ENCODE measurements at places on chromosomes 12 and 14. TPM values are rescaled to one million over a fixed set of nuclear protein-coding genes. Genes with fewer than 3 reads are reported as not detected.

- DNase-seq, result no peak
Measured at GRCh38 chr14:36513012-36513420, 7.0 kb downstream of the NKX2-1 start.

GRCh38 chr14:104694991-104695659, 5.7 kb downstream of the INF2 start:
- no peak for DNase-seq

DNA sequence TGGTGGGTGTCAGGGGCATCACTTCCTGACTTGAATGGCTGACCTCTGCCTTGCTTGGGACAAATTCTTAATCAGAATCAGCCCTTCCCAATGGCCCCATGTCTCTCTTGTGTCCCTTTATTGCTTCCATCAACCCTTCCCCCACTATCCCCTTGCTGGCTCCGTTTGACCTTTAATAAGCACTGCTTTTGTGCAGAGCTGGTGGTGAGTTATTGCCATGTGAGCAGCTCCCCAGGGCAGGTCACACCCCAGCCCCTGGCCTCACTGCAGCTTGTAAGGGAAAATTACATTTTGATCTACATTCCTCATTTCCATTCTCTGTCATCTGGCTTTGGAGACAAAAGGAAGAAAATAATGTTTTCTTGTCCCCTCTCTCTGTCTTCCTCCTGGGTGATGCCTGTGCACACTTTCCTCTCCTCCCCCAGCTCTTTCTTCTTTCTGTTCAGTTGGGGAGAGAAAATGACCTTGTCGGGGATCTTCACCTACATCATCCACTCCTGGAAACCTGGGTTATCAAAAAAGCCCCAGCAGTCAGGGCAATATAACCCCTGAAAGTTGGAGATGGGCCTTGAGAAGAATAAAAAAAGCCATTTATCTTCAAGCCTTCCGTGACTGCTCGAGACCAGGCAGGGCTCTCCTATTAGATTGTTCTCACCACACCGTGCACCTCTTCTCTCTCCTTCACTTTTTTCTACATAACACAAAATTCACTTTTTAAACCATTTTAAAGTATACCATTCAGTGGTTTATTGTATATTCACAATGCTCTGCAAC, 100.4 kb upstream of the SRRM4 start:
- no peak for DNase-seq

Gene TEX52
- total RNA-seq, result not detected

GRCh38 chr14:99686557-99687283, 2.6 kb downstream of the CYP46A1 start:
- no peak for DNase-seq

- no peak for DNase-seq
Measured at GRCh38 chr14:96958057-96958456, 160.9 kb downstream of the VRK1 start.

Gene DEPDC4
- total RNA-seq, result 4.3 TPM

GRCh38 chr14:28243600-28243999, 523.0 kb upstream of the FOXG1 start:
- no peak for DNase-seq

DNA sequence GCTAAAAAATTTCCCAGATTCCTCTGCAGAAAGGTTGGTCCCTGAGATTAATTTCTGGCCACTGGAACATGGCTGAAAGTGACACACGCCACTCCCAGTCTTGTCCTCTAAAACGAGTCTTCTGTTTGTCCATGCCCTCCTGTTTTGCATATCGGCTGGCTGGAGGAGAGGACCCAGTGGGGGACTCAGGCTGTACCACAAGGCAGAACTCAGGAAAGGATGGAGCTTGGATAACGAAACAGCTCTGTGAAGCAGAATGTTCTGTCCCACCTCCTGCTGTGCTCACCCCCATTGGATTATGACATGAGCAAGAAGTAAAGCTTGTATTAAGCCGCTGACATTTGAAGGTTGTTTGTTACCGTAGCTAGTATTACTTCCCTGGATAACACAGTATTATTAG, 856.2 kb downstream of the BCL11B start:
- no peak for DNase-seq

DNA sequence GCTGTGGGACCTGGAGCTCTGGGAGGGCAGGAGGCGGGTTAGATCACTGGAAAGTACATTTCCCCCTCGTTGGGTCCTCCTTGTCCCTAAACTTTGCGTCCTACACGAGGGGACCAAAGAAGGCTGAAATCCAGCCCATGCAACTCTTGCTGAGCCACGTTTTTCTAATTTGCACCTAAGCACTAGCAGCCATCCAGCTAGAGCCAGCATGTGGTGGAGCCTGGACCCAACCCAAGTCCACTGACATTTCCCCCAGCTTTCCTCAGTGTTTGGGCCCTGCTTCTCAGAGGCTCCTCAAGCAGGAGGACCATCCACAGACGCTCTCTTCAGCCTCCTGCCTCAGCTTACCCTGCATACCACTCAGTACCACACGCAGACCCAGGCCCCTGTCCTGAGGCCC, 49.7 kb downstream of the TSPAN11 start:
- DNase-seq, result no peak

DNA sequence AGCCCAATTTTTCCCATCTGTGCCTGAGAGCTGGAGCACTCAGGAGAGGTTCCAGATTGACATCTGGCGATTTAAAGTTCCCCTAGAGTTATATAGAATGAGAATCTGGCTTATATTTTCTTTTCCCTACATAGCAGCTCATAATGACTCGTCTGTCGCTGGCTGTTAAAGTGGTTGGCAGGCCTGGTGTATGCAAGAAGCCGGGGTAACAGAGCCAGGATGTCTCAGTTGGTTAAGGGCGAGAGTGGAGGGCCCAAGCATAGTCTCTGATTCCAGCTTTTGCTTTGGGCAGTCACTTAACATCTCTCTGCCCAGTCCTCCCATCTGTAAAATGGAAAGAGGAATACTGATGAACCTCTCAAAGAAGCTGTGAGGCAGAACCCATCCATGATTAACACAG, 751.6 kb downstream of the NOVA1 start:
- DNase-seq, result no peak

GRCh38 chr14:53338192-53338591, 185.1 kb upstream of the DDHD1 start:
- DNase-seq, result no peak

Gene RDH11
- total RNA-seq, result 103 TPM

Gene MYO1H
- 0.51 TPM for total RNA-seq

Gene OR4K15
- not detected for total RNA-seq

Gene CEP170B
- 49.3 TPM for total RNA-seq

- no peak for DNase-seq
Measured at GRCh38 chr14:81766321-81766915, 232.8 kb upstream of the SEL1L start.

Gene GPRC5D
- total RNA-seq, result not detected

DNA sequence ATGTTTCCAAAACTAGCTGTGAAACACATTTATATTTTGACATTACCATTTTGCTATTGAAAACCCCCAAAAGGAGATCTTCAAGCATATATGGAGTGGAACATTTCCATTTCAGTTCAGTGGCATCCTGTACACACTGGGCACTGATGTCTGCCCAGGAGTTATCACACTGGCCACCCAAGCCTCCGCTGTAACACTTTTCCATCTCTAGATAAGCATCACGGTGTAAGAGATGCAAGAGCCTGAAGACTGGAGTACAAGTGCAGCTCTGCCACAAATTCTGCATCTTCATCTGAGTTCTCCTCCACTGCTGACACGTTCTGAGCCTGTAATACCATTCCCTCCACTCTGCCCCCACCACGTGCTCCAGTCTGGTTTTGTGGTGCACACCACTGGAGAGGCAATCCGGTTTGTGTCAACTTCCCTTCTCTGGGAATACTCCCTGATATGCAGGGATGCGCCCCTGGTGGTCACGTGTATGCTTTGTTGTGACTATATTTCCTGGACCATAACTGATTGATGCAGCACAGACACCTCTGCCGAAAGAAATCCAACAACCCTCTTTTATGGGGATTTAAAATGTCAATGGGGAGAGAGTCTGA, 12.7 kb downstream of the SPTLC2 start:
- DNase-seq, result no peak

GRCh38 chr12:52415870-52416750, 10.0 kb upstream of the KRT82 start:
- DNase-seq, result no peak

- no peak for DNase-seq
Measured at GRCh38 chr12:53806721-53807120, 54.9 kb upstream of the CISTR start.

GRCh38 chr12:27185234-27186021, 58.7 kb upstream of the STK38L start:
- no peak for DNase-seq

Gene TSPAN9
- total RNA-seq, result 30.9 TPM

GRCh38 chr14:99441918-99442317, 38.7 kb downstream of the SETD3 start:
- no peak for DNase-seq

DNA sequence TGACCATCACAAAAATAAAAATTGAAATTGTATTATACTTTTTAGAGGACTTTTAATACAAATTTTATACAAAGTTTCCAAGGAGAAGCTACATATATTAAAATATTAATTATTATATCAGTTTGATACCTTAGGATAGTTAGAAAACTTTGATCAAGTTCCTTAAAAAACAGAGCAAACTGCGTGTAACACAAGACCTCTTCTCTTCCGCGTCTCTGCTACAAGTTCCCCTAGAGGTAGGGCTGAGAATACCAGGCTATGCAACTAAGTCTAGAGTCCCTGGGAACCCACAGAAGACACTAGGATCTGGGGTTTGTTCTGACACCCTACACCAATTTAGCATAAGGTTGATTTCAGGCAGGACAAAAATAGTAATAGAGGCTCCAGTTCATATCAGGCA, 319.0 kb downstream of the FOXG1 start:
- no peak for DNase-seq

Gene HNF1A
- 15.1 TPM for total RNA-seq

GRCh38 chr12:108683906-108684556, 47.3 kb downstream of the CORO1C start:
- no peak for DNase-seq

Gene C12orf60
- total RNA-seq, result 3.5 TPM

GRCh38 chr12:85448548-85449139, 168.6 kb downstream of the ALX1 start:
- DNase-seq, result no peak

DNA sequence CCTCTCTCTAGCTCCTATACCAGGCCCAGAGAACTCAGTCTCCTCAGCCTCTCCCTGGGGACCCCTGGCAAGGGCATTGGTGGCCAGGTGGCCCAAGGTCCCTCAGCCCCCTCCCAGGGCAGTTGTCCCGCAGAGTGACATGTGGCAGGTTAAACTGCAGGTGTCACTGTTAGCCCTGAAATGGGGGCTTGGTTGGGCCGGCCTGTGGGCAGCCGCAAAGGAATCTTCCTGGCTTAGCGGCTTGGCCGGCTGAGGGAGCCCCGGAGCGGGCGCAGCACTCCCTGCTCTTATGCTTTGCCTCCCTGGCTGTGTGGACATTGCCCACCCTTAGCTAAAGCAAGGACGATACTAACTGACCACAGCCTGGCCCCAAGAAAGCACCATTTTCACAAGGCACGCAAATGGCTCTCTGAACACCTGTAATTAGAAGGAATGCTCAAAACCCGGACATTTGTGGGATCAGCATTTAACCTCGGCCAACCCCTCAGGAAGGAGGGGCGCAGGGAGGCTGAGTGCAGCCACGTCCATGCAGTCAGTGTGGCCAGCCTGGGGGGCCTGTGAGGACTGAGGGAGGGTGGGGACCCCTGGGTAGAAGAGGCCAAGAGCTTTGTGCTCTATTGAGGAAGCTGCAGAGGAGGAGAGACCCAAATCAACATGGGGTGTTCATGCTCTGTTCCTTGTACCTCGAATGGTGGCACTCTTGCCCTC, 82.2 kb downstream of the PAPOLA start:
- peak; percentile 67 for DNase-seq

Gene PCBP2
- total RNA-seq, result 1,366 TPM

DNA sequence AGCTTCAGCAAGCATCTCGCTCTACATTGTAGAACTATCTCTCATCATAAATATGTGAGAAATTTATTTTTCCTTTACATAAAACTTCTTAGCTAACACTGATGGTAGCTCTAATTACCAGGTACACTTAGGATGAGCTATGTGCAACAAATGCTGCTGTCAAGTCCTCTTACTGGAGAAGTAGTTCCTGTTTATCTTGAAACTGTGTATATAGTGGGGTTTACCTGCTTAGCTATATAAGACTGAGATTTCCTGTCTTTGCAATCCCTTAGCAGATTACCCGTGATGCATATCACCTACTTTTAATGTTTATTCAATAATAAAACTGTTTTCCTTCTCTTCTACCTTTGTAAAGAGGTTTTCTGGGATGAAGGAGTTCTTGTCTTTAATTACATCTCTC, 98.0 kb upstream of the USP15 start:
- DNase-seq, result no peak

Gene ANKRD33
- total RNA-seq, result 0.14 TPM

Measured in progenitor cell of endocrine pancreas (in vitro differentiated cells).